Left ventricle myocardium inferior (tissue), 1 donor: ENCODE measurements at places on chromosomes 2 and 18. TPM values are rescaled to one million over a fixed set of nuclear protein-coding genes. Genes with fewer than 3 reads are reported as not detected.

The IL1R1 gene
- 22.6 TPM for total RNA-seq

DNA sequence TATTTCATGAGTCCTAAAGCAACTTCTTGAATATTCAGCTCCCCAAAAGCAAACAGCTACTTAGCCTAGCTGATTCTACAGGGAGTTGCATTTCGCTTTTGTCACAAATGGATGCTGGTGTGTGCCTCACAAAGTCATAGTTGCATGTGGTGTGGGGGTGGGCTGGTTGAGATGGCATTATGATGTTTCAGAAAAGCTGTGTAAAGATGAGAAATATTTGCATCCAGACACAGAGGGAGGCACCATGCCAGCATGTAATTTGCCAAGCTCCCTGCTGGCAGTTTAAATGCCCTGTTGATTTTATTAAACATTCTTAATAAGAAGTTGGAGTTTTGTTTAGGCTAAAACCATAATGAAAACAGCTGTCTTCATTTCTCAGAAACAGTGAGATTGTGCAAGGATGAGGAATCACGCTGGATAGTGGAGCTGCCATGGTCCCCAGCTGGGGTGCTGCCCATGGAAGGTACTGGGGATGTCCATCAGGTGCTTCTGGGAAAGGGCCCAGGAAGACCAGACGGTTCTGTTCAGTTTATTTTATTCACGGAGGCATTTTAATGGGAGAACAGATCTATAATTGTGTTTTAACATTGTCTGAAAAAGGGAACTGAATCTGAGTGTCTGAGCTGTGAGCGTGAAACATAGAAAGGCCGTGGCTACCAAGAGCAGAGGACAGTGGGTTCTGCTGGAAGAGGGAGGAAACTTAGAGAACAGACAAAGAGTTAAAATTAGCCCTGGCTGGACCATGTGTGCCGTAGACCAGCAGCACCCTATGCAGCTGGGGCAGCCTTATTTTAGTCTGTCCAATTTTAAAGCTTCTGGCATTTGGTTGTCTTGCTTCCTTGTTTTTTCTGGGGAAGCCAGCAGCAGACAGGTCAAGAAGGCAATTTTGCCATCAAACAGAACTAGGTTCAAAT is 177.1 kb downstream of the FAM210A start:
- DNase-seq, result no peak

DNA sequence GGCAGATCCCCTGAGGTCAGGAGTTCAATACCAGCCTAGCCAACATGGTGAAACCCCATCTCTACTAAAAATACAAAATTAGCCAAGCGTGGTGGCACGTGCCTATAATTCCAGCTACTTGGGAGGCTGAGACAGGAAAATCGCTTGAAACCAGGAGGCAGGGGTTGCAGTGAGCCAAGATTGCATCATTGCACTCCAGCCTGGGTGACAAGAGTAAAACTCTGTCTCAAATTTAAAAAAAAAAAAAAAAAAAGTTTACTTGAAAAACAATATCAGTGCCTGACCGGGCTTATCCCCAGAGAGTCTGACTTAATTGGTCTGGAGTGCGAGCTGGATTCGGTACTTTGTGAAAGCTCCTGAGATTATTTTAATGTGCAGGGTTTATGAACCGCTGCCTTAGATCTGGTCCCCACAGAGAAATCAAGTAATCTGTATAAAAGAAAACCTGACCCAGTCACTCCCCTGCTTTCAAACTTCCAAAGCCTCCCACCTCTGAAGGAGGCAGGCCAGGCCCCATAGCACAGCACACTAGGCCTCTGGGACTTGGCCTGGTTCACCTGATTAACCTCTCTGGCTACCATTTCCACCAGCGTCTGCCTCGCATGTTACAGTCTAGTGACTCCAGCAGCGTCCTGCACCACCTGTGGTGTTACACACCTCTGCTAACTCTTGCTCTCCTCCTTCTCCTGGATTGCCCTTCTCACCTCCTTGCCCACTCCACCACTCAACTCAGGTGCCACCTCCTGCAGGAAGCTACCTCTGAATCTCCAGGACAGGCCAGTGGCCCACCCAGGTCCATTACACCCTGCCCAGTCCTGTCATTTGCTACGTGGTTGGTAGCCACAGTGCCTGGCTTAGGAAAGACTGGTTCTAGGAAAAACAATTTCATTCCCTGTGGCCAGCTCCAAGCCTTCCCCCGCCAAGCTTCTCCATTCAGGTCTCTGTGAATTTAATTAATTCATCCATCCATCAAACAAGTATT is 114.3 kb upstream of the PPP1CB start:
- no peak for DNase-seq

GRCh38 chr2:231957913-231958763 is 3.4 kb upstream of the DIS3L2 start:
- DNase-seq, result no peak

The TCF23 gene
- total RNA-seq, result 0.08 TPM

GRCh38 chr2:127671557-127672302 is 3.6 kb downstream of the LIMS2 start:
- DNase-seq, result no peak

The LYG1 gene
- total RNA-seq, result 0.58 TPM

- no peak for DNase-seq
Measured at GRCh38 chr2:106094131-106094841, 99.8 kb downstream of the UXS1 start.

DNA sequence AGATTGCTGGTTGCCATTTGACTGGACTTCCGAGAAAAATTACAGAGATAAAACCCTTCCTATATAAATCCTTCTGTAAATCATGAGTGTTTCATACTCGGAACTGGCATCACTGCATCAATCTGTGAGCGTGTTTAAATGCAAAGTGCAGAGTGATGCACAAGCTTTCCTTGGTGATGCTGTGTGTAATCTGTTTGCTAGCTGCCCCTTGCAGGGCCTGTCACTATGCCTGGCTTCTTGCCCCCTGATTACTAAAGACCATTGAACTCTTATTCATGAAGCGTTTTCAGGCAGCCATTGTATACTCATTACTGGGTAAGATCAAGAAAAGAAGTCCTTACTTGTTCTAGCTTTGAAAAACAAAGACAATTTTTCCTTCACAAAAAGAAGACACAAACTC is 266.9 kb upstream of the FANCL start:
- DNase-seq, result no peak

- no peak for DNase-seq
Measured at GRCh38 chr2:109348671-109349502, 219.9 kb downstream of the SH3RF3 start.

DNA sequence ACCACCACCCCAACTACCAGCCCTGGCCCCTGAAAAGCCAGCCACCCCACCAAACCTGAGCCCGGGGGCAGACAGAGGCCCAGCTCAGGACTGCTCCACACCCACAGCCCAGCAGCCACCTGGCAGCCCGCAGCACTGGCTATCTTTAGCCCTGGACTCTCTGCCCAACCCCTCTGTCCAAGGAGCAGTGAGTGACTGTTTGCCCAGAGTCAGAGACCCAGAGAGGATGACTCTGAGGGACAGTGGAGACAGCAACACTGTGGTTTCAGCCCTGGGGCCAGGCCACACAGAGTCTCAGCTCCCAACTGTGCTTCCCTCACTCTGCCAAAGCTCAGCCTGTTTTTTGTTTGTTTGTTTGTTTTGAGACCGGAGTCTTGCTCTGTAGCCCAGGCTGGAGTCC is 32.6 kb downstream of the BIN1 start:
- DNase-seq, result no peak

The ZC3H8 gene
- 15.2 TPM for total RNA-seq

The SAG gene
- not detected for total RNA-seq

DNA sequence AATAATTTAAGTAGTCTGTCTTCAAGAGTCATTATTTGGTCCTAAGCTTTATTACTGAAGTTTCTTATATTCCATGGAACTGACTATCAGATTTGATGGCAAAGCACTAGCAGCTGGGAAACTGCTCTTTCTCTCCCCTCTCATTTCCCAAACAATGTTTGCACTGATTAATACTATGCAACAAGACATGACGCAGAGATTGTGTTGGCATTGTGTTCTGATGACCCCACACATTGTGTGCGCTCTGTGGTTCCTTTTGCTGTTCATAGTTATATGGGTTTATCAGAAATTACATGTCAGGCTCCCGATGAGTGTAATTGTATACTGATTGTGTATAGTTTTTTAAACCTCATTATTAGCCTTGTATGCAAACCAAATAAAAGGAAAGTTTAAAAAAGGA is 331.6 kb upstream of the FANCL start:
- DNase-seq, result no peak

DNA sequence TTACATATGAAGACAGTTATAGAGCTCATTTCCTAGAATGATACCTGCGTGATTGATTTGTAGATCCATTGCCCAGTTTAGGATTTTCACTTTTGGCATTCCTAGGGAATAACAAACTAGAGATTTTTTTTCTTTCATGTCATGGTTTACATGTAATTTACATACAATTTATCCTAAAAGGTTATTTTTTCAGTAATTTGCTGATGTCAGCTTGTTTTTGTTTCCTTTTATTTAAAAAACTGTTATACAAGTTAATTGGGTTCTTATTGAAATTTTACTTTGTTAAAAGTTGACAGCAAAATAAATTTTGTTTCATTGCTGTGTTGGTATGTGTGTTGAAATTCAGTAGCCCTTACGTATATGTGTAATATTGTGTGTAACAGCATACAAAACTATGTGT is 23.4 kb downstream of the MTX2 start:
- DNase-seq, result no peak

- DNase-seq, result no peak
Measured at GRCh38 chr2:164065038-164065437, 329.2 kb upstream of the FIGN start.

The GNLY gene
- 1.5 TPM for total RNA-seq

DNA sequence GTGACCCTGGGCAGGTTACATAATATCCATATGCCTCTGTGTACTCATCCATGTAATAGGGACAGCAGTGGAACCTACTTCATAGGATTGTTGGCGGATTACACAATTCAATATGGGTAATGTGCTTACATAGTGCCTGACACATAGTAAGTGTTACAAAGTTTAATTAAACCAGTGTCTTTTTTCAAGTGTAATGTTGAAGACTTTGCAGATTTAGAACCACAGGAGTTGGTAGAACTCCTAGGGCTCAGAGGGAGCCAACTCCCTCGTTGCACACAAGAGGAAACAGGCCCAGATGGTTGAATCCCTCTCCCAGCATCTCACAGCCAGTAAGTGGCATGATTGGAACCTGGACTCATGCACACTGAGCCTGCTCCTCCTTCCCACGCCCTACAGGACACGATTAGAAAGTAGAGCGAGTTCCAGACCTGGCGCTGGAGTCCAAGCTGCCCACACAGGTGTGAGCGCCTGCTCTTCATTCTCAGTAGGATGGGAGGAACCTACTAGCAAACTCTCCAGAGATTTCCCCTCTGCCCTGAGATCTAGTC is 97.8 kb downstream of the VSNL1 start:
- no peak for DNase-seq

- DNase-seq, result no peak
Measured at GRCh38 chr2:226411727-226412360, 387.8 kb downstream of the IRS1 start.
